ENCODE measurements at places on chromosomes 3 and 15.

GRCh38 chr3:149013726-149014125 is 22.4 kb downstream of the GYG1 start:
- no peak for DNase-seq

GRCh38 chr3:170572665-170573253 is 13.1 kb downstream of the SLC7A14 start:
- DNase-seq = no peak

DNA sequence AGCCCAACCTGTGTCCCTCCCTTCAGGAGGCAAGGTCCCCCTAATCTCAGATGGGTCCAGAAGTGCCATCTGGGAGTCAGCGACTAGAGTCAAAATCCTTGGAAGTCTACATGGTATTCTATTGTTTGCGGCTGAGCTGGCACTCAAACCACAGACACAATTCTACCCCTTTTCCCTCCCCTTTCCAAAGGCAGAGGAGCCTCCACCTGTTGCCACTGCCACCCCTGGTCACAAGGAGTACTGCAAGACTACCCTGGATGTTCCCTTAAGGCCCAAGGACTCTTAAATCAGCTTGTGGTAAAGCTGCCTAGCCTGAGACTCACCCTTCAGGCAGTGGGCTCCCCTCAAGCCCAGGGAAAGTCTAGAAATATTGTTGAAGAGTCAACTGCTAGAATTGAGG is 4.3 kb upstream of the OR5H6 start:
- no peak for DNase-seq

DNA sequence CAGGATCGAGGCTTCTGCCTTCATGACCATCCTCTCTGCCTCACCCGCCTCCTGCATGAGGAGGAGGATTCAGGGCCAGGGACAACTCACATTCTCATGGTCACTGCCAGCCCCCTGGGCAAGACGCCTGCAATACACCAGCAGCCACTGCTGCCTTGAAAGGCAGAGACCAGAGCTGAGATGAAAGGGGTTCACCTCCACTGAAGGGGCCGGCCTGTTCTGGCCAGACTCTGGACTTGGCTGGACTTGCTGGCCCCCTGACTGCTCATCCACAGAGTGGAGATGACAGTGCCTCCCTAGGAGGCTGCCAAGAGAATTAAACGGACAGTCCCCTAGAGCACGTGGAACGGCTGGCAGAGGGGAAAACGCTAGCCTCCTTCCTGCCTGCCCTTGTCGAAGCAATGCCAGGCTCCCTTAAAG is 35.2 kb downstream of the MGLL start:
- no peak for DNase-seq

All from SJSA1 (cell line).